CD4-positive, CD25-positive, alpha-beta regulatory T cell (primary cell): ENCODE measurements at places on chromosomes 6 and 20. TPM values are rescaled to one million over a fixed set of nuclear protein-coding genes. Genes with fewer than 3 reads are reported as not detected.

The FNDC1 gene
- total RNA-seq: not detected

The ISM1 gene
- total RNA-seq: 0.67 TPM

The JARID2 gene
- total RNA-seq: 26.1 TPM

The HLA-E gene
- 1,662 TPM for total RNA-seq

The CEP250 gene
- 64.1 TPM for total RNA-seq

The IRF4 gene
- total RNA-seq: 71.3 TPM

The OVOL2 gene
- not detected for total RNA-seq

The IL17A gene
- not detected for total RNA-seq

The ZNF391 gene
- total RNA-seq: 1.0 TPM

The PNPLA1 gene
- 0.25 TPM for total RNA-seq

The ZNF451 gene
- total RNA-seq: 148 TPM

The CCN2 gene
- not detected for total RNA-seq

The PPP1R16B gene
- 84.1 TPM for total RNA-seq

The SS18L1 gene
- 21.0 TPM for total RNA-seq

The CTSA gene
- total RNA-seq: 104 TPM

The PEDS1 gene
- 26.4 TPM for total RNA-seq

The ABCC10 gene
- 81.7 TPM for total RNA-seq

The CST1 gene
- total RNA-seq: not detected

The C20orf204 gene
- 6.0 TPM for total RNA-seq

The SEL1L2 gene
- not detected for total RNA-seq

The UST gene
- total RNA-seq: 1.7 TPM

The NOX3 gene
- not detected for total RNA-seq

The KAT14 gene
- total RNA-seq: 7.4 TPM

The CST4 gene
- total RNA-seq: not detected

The SLC26A8 gene
- not detected for total RNA-seq

The NAA20 gene
- 19.6 TPM for total RNA-seq

The LGSN gene
- 0.25 TPM for total RNA-seq

The RIPOR2 gene
- 364 TPM for total RNA-seq

The DLL1 gene
- 1.1 TPM for total RNA-seq

The RNF39 gene
- total RNA-seq: not detected

The SOX18 gene
- total RNA-seq: not detected

The KIF25 gene
- total RNA-seq: not detected

The FOXS1 gene
- not detected for total RNA-seq

The FAXC gene
- not detected for total RNA-seq

The PRND gene
- not detected for total RNA-seq

The HTR1E gene
- total RNA-seq: not detected

The STXBP5 gene
- 32.4 TPM for total RNA-seq

The WFDC10B gene
- not detected for total RNA-seq

The TCF21 gene
- total RNA-seq: not detected

The NFATC2 gene
- 56.8 TPM for total RNA-seq

The E2F3 gene
- total RNA-seq: 14.0 TPM

The WFDC5 gene
- not detected for total RNA-seq

The TINAG gene
- total RNA-seq: not detected
